Heart right ventricle (tissue), 16 donors: ENCODE measurements at places on chromosomes 5 and 9. TPM values are rescaled to one million over a fixed set of nuclear protein-coding genes. Genes with fewer than 3 reads are reported as not detected.

DNA sequence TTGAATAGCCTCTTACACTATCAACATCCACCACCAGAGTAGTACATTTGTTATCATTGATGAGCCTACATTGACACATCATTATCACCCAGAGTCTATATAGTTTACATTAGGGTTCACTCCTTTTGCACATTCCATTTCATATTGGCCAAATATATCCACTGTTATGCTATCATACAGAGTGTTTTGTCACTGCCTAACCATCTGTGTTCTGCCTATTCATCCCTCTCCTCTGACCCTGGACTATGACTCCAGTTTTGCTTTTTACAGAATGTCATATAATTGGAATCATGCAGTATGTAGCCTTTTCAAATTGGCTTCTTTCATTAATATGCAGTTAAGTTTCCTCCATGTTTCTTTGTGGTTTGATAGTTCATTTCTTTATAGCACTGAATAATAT lies 904.7 kb downstream of the TLE1 start:
- DNase-seq = no peak

- no peak for DNase-seq
Observed at GRCh38 chr5:123549256-123549904, 37.4 kb downstream of the CSNK1G3 start.

The ZBTB34 gene
- 5.9 TPM for total RNA-seq

DNA sequence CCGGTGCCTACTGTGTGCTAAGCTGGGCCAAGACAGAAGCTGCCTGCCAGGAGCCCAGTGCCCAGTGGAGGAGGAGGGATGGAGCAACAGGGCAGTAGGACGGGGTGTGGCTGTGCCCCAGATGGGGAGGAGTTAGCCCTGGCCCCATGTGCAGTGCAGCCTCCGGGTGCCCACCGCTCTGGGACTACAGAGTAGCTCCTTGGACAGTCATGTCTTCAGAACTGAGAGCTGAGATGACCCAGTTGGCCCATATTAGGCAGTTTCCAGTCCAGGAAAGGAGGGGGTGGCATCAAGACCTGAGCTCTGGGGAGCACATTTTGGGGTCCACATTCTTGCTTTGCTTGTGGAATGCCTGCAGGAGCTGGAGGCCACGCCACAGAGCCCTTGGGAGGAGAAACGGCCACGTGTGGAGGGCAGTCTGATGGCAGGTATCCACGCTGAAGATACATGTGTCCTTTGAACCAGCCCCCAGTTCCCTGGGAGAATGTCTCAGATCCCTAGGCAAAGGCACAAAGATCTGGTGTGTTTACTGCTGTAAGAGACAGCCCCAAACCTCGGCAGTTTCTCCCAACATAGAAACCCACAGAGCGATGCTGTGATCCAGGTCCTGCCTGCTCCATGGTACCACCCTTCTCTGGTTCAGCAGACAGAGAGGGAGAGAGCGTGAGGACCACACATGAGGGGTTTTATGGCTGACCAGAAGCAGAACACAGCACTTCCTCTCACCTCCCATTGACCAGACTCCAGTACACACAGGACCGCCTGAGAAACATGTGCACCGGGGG lies 46.8 kb upstream of the FCN1 start:
- no peak for DNase-seq

GRCh38 chr9:128550770-128551656 lies 1.4 kb upstream of the SPTAN1 start:
- DNase-seq = peak; percentile 41

The LCN6 gene
- 23.4 TPM for total RNA-seq

DNA sequence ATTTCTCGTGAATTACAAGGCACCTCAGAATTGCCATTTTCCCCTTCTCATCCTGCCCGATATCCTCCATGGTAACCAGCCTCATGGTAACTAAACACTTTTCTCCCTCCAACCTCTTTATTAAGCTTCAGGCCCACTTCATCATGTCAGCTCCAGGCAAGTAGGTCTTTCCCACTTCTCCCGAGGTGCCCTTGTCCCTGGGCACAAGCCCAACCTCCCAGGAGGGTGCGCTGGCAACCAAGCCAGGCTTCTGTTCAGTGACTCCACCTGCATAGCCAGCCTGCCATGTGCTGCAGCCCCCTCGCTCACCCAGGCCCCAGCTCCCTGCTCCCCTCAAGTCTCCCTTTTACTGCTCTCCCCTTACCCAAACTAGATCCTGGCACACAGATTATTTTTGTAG lies 47.4 kb upstream of the AFAP1L1 start:
- DNase-seq = peak; percentile 71

DNA sequence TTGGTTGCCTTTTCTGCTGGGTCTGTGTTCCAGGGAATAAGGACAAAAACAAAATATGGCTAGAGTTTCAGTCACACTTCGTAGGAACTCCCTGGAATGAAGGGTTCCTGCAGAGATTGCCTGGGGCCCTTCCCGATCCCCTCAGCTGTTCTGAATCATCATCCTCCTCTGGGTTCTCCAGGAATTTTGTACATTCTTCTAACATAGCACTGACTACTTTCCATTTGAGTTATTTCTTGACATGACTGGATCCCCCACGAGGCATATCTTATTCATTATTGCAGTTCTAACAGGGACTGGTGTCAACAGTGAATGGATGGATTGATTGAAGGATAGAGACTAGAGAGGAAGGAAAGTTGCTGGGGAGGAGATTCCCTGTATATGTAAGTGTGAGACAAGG lies 49.2 kb upstream of the TNC start:
- no peak for DNase-seq

The PCDHGA7 gene
- 9.2 TPM for total RNA-seq

DNA sequence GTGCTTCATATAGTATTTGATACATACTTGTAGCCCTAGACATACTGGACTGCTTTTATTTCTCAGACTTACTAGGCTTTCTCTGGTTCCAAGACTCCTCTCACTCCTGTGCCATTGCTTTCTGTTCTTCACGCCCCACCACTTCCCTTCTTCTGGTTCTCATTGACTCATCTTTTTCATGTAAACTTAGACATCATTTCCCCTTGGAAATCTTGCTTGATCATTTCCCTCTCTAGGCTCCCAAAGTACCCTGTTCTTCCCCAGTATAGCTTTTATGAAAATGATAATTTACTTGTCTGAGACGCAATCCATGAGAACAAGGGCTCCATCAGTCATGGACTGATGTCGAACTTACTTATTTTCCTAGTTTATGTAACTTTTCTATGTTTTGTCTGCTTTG lies 83.5 kb downstream of the TLR4 start:
- DNase-seq = no peak

The LVRN gene
- total RNA-seq = 0.31 TPM

DNA sequence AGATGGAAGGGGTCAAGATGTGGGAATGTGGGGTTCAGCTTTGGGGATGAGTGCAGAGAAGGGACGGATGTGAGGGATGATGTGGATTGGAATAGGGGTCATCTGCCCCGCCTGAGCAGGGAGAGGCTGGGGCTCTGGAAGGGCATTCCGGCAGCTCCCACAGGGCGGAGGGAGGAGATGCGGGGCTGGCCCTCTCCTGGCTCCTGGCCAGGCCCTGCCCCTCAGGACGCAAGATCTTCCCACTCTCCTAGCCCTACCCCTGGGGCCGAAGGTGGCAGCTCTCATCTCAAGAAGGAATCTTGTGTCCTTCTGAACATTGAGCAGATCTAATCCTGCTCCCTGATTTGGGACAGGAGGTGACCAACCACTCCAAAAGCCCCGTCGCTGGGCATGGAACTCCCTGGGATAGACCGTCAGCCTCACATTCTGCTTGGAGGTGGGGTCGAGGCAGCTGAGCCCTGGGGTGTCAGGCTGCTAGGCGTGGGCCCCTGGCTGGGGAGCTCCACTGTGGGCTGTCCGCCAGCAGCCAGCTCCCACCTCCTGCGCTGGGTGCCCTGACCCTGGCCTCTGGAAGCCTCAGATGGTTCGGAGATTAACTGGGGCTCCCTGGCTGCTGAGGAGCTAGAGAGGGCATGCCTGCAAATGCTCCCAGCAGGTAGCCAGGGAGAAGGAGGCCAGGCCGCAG lies 125.2 kb downstream of the ZNF354C start:
- no peak for DNase-seq

The MSANTD3 gene
- 11.9 TPM for total RNA-seq

The LRRC14B gene
- total RNA-seq = 62.7 TPM

The TLX3 gene
- total RNA-seq = not detected

DNA sequence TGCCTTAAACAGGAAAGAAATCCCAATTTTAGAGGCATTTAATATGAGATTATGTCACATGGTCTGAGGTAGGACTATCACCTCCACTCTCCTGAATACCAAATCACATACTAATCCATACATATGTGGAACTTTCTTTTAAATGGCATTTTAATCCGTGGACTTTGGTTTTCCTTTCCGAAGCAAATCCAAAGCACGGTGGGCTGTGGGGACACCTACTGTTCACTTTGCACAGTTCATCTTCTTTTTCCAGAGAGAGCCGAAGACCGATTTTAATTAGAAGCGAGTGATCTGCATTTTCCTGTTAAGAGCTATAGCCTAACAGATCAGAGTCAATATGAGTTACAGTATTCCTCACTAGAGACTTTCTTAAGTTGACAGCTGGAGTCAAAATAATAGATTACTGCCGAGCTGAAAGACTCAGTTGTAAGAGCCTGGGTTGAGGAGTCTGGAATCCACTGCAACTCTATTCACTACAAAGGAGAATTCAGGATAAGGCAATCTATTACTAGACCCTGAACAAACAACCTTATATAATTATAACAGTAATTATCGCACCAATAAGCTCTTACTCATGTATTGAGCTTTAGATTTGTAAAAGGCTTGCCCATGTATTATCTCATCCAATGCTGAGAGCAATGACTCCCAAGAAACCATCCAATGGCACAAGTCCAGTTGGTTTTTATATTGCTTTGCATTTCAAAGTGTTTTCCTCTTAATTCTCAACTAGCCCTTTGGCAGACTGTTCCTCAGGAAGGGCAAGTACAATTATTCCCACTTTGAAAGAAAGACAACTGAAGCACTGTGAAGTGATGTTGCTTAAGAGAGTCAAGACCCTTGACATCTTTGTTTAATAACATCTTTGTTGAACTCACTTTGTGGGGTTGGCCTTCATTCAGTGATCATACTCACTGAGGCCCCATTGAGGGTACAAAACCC lies 144.7 kb downstream of the TRPM6 start:
- DNase-seq = no peak

The SLC6A3 gene
- total RNA-seq = not detected

The TESK1 gene
- 21.4 TPM for total RNA-seq

- DNase-seq = no peak
Observed at GRCh38 chr5:151196556-151197290, 27.2 kb downstream of the CCDC69 start.

DNA sequence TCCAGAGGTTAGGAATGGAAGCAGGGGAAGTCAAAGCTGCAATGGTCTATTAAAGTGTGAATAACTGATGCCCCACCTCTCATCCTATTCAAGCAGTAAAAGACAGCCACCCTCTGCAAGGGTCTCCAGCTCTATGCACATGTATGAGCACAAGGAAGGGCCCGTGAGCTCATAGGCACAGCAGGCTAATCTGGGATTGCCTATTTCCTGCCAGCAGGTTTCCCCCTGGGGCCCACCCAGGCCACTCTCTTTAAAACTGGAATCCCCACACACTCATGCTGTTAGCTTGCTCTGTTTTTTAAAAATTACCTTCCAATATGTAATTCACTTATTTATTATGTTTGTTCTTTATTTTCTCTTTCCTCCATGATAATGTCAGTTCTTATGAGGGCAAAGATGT lies 48.7 kb upstream of the ZNF366 start:
- no peak for DNase-seq

The SLC27A6 gene
- 41.3 TPM for total RNA-seq

DNA sequence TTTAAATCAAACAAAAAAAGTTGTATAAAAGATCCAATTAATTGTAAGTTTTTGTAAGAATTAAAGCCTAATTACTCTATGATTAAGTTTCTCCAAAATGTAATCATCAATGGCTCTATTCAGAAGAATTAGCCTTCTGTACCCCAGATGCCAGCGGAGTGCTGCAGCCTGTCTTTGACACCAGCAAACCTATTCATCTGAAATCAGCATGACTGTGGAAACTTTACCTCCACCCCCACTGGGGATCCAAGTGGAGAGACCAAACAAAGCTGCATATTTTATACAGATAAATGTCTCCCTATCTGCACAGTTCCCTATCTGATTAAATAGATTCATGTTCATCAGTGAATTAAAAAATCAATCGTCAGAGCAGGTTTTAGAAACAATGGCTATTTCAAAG lies 426.8 kb downstream of the KIAA0825 start:
- DNase-seq = no peak

DNA sequence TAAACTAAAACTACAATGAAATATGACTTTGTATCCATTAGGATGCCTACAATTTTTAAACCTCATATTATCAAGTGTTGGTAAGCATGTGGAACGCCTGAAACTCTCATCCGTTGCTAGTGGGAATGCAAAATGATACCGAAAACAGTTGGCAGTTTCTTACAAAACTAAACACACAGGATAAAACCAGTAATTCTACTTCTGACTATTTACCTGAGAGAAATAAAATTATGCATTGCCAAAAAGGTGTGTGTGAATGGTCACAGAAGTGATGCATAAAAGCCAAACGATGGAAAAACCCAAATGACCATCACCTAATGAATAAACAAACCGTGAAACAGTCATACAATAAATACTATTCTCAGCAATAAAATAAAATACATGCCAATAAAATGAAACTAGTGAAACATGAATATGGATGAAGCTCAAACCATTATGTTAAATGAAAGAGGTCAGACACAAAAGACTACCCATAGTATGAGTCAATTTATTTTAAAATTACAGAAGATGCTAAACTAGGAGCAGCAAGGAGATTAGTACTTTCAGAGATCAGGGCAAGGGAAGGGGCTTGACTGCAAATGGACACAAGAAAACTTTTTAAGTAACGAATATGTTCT lies 13.4 kb downstream of the AUH start:
- no peak for DNase-seq

GRCh38 chr9:33163433-33164137 lies 3.6 kb downstream of the B4GALT1 start:
- no peak for DNase-seq

The ADAMTS2 gene
- 2.6 TPM for total RNA-seq

The GTF2H2C gene
- 11.7 TPM for total RNA-seq

DNA sequence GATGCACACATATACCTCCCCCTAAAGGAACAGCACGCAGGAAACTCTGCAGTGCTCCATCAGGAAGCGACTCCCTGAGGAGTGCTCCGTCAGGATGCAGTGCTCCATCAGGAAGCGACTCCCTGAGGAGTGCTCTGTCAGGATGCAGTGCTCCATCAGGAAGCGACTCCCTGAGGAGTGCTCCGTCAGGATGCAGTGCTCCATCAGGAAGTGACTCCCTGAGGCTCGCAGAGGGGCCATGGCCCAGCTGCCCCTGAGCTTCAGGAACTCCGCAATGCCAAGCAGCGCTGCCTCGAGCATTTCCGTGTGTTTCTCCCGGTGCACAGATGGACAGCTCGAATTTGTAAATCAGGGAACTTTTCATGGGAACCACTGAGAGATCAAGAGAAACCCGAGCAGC lies 88.1 kb downstream of the PAX5 start:
- DNase-seq = no peak

DNA sequence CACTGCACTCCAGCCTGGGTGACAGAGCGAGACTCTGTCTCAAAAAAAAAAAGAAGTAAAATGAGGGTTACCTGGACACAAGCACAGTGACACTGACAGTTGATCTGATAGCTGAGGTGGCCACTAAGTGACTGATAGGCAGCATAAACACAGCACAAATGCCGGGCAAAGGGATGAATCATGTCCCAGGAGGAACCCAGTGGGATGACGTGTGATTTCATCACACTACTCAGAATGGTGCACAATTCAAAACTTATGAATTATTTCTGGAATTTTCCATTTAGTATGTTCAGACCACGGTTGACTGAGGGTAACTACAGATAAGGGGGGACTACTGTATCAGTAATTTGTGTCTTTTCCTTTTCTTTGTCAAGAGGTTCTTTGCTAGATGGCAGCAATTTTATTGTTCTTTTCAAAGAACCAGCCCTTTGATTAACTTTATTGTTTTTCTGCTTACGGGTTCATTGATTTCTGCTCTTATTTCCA lies 34.3 kb upstream of the RNF130 start:
- no peak for DNase-seq

The PCDHGA2 gene
- 8.6 TPM for total RNA-seq
